ENCODE measurements at places on chromosomes 2 and 18. TPM values are rescaled to one million over a fixed set of nuclear protein-coding genes. Genes with fewer than 3 reads are reported as not detected.

Gene EFR3B
- 10.0 TPM for total RNA-seq

Gene ALPI
- total RNA-seq: not detected

Gene CCDC74B
- total RNA-seq: 5.1 TPM

Gene UGT1A10
- not detected for total RNA-seq

Gene ZNF804A
- not detected for total RNA-seq

Gene NLRC4
- total RNA-seq: 0.11 TPM

Gene CXCR1
- total RNA-seq: not detected

Gene PSD4
- 14.8 TPM for total RNA-seq

Gene TMEM200C
- total RNA-seq: not detected

Gene ITPRID2
- 38.0 TPM for total RNA-seq

Gene PKDCC
- 21.2 TPM for total RNA-seq

Gene TMEM37
- 1.8 TPM for total RNA-seq

Gene AP1S3
- total RNA-seq: 38.7 TPM

Gene PDE1A
- 0.17 TPM for total RNA-seq

Gene NXPH2
- not detected for total RNA-seq

Gene ABCG8
- total RNA-seq: not detected

Gene PTH2R
- not detected for total RNA-seq

Gene DCDC2C
- total RNA-seq: 0.26 TPM

Gene NEB
- total RNA-seq: 0.35 TPM

Gene SERPINB12
- total RNA-seq: not detected

Gene GALR1
- total RNA-seq: not detected

Gene DIS3L2
- total RNA-seq: 9.2 TPM

Gene RDH14
- total RNA-seq: 38.3 TPM

Gene FZD7
- total RNA-seq: 5.5 TPM
